Kidney tubule cell (primary cell): ENCODE measurements at places on chromosomes 1 and 21.

GRCh38 chr1:209886219-209886536 lies 51.8 kb upstream of the SYT14 start:
- peak; percentile 29 for DNase-seq

GRCh38 chr1:203667616-203668015 lies 41.0 kb downstream of the ATP2B4 start:
- DNase-seq, result peak; percentile 69

- no peak for DNase-seq
These were observed 560.2 kb upstream of the ZRANB2 start for GRCh38 chr1:71640998-71641397.

DNA sequence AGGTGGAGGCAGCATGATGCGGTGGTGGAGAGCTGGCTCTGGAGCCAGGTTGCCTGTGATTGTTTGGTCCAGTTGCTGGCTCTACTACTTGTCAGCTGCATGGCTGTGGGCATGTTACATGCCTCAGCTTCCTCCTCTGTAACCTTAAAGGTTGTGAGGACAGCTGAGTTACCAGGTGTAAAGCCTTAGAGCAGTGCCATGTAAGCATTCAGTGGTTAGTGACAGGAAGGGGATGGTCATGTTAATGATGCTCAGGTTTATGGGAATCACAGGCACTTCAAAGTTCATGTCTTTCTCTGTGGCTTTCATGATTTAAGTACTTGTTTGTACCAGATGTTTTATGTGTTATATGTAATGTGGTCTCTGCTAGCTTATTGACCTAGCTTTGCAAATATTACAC lies 32.6 kb downstream of the PTGFRN start:
- DNase-seq, result no peak

DNA sequence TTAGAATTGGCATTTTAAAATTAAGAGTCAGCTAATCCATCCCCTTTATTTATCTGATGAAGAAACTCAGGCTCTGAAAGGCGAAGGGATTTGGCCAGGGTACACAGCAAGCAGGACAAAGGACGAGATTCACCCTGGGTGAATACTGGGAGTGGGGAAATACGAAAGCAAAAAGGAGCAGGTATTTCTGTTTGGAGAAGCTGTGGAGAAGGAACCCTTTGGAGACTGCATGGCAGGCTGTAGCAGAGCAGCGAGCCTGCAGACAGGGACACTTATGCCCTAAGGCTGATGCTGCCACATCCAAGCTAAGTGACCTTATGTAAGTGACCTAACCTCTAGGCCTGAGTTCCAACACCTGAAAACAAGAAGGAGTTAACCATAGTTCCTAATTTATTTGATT lies 207.2 kb upstream of the C1orf87 start:
- no peak for DNase-seq

DNA sequence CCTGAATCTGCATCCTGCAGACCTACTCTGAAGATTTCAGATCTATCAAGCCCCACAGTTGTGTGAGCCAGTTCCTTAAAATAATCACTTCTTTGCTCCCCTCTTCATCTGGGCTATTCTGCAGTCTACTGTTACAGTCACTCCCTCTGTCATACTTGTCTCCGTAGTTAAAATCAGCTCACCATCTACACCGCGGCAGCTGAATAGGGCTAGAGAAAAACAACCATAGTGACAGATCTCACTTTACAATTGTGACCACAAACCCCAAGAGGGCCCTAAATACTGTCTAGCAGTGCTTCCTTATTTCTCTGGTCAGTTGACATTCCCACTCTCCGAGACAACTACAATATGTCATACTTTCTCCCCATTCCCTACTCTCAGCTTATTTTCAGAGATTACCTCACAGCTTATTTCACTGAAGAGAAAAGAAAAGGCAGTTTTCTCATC lies 12.9 kb downstream of the DESI2 start:
- DNase-seq, result no peak

GRCh38 chr1:184860985-184861754 lies 106.5 kb upstream of the EDEM3 start:
- DNase-seq, result no peak

DNA sequence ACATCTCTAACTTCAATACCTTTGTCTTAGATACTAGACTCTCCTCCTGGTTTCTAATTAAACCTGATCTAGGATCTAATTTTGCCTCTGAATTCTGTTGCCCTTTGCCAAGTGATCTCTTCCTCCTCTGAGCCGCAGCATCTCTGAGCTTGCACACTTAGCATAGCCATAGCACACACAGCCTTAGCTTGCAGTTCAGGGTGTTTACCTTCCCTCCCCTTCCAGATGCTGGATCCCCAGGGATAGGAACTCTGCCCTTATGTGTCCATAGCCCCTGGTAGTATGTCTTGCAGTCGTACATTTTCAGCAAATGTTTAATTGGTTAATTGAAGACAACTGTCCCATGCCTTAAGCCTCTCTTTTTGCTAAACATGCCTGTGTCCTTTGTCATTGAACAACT lies 30.3 kb downstream of the SELL start:
- DNase-seq, result no peak

DNA sequence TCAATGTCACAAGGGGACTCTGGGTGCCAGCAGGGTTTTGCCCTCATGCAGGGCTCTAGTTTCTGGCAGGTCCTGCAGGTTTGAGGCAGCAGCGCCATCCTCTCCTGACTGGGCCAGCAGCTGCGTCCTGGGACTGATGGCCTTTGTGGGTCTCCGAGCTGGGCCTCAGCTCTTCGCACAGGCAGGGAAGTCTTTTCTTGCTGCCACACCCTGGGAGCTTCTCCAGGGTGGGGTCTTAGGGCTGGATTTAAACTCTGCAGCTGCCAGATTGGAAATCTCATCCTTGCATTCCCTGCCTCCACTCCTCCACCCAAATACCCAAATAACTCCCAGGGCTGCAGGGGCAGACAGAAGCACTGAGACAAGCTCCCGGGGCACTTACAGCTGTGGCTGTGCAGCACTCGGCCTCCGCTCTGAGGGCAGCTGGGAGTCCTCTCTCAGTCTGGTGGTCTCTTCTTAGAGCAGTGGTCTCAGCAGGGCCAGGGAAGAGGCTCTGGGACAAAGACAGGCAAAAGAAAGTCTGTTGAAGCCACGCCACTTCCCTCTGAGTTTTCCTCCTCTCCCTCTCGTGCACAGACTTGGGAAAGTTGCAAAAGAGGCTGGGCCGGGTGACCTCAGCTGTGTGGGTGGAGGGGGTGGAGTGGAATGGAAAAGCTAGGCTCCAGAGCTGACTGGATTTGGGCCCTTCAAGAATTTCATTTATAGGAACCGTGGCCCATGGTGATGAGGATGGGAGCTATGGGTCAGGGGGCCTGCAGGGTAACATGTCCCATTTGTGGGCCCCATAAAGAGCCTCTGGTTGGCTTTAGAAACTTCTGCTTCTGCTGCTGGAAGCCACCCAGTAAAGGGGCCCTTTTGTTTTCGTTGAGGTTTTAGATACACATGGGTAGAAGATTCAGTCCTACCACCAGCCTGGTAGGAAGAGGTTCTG lies at the start of gene RAB7B:
Gene RAB7B, minus strand, starts transcription at position 525 of the 931 bp plus-strand sequence. CDS start 9,260 bp downstream, outside the sequence.
- DNase-seq, result peak; percentile 47

DNA sequence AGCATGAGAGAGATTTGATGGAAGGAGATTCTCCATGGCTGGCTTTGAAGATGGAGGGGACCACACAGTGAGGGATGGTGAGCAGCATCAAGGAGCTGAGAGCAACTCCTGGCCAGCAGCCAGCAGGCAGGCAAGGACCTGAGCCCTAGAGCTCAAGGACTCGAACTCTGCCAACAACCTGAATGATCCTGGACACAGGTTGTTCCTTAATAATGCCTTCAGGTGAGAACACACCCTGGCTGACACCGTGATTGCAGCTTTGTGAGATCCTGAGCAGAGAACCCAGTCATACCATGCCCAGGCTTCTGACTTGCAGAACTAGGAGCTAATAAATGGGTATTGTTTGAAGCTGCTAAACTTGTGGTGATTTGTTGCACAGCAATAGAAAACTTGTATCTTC lies 183.1 kb downstream of the LMX1A start:
- no peak for DNase-seq

- no peak for DNase-seq
These were observed 58.4 kb downstream of the SIPA1L2 start for GRCh38 chr1:232571523-232571922.

DNA sequence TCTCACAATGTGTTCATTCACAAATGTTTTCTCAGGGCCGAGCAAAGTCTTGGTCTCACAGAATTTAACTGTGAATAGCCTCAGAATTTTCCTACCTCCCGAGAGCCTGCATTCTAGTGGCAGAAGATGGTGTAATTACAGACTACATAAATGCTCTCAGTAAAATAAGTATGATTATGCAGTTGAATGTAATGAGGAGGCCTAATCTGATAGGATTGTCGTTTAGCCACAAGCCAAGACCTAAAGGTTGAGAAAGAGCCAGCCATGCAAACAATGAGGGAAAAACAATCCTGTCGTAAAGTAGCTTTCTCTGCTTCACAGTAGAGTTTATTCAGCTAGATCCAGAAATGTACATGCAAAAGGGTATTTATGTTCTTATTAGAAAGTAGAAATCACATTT lies 607.8 kb upstream of the B3GALT2 start:
- DNase-seq, result no peak

GRCh38 chr1:155801149-155801548 lies 55.9 kb downstream of the GON4L start:
- DNase-seq, result no peak

DNA sequence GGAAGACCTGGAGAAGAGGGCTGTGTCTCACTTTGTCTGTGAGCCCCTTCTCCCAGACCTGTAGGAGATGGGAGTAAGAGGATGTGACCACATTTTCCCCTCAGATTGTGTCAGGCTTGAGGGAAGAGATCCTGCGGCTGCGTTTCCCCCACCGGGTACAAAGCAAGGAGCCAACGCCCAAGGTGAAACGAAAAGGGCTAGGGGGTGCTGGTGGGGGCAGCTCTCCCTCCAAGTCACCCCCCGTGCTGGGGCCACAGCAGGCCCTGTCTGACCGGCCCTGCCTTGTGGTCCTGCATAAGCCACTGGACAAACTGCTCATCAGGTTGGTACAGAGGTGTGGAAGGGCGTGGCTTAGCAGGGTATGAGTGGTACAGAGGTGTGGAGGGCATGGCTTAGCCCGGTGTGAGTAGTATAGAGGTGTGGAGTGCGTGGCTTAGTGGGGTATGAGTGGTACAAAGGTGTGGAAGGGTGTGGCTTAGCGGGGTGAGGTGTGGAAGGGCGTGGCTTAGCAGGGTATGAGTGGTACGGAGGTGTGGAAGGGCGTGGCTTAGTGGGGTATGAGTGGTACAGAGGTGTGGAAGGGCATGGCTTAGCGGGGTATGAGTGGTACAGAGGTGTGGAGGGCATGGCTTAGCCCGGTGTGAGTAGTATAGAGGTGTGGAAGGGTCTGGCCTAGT lies 30.6 kb downstream of the HYI start:
- DNase-seq, result no peak

DNA sequence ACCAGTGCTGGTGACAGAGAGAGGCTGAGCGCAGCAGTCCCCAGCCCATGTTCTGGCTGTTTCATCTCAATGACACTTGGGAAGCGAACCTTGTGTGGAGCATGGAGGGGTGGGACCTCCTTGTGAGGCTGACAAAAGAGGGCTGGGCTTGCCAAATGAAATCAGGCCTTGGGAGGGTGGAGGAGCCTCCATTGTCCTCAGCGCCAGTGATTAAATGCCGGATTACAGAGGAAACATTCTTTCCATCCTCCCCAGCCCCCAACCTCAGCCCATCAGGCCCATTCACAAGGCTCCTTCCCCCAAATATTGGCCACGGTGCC lies 63.3 kb upstream of the PAXBP1 start:
- no peak for DNase-seq

DNA sequence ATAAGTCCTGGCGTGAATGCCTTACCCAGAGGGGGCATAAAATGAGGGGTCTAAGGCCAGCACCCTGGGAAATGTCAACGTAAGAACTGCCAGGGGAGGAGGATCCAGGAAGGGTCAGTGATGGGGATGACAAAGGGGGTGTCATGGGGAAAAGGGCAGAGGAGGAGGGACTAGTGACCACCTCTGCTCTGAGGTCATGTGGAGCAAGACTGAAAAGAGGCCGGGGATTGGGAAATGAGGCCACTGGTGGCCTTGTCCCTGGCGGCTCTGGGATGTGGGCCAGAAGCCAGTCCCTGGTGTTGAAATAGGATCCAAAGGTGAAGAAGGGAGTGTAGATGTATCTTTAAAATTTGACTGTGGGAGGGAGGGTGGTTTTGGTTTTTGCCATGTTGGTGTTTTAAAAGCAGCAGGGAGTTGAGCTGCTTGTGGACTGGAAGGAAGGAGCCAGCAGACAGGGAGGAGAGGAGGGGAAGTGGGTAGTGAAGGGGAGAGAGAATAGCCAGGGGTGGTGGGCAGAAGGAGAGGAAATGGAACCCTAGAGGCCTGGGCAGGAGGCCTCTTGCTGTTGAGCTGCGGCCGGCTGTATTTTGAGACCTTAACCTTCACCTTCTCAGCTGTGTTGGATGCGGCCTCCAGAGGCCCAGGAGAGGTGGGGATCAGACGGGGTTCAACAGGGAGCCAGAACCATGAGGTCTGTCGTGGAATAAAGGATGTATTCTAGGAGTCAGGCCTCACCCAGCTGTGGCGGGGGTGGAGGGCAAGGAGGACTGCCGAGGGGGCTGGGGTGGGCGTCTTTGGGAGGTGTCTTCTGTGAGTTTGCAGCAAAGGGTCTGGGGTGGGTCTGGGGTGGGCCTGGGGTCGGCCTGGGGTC lies 92.5 kb downstream of the DHRS3 start:
- DNase-seq, result no peak

- DNase-seq, result no peak
These were observed 25.4 kb downstream of the PHGDH start for GRCh38 chr1:119737040-119737682.

DNA sequence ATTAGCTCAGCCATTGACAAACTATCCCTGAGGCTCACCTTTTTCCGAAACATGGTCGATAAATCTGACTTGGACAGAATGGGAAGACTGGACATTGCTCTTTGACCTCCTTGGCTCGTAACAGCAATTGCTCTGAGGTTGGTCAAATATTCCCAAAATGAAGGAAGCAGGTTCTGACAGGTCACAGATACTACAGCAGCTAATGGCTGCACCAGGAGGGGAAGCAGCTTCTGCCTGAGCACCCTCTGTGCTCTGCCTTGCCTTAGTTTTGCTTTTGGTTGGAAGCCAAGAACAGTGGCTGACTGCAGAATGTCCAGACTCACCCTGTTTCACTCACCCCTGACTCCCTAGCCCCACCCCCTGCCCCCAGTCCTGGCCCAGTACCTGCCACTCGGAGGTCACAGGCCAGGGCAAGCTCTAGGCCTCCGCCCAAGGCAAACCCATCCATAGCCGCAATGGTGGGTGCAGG lies 15.4 kb downstream of the ECHDC2 start:
- DNase-seq, result no peak

GRCh38 chr1:225731491-225731890 lies 46.1 kb upstream of the SRP9 start:
- peak; percentile 52 for DNase-seq

GRCh38 chr1:62187548-62187947 lies 7.1 kb upstream of the L1TD1 start:
- no peak for DNase-seq

- no peak for DNase-seq
These were observed 3.7 kb upstream of the SDE2 start for GRCh38 chr1:226002667-226003501.

- DNase-seq, result no peak
These were observed 44.2 kb downstream of the SLC19A1 start for GRCh38 chr21:45497846-45498645.

GRCh38 chr1:160491017-160491416 lies 32.0 kb downstream of the SLAMF6 start:
- no peak for DNase-seq

GRCh38 chr1:6456800-6457466 lies 9.0 kb downstream of the TNFRSF25 start:
- DNase-seq, result no peak
